GM23248 (cell line): ENCODE measurements at places on chromosomes 6 and 20.

DNA sequence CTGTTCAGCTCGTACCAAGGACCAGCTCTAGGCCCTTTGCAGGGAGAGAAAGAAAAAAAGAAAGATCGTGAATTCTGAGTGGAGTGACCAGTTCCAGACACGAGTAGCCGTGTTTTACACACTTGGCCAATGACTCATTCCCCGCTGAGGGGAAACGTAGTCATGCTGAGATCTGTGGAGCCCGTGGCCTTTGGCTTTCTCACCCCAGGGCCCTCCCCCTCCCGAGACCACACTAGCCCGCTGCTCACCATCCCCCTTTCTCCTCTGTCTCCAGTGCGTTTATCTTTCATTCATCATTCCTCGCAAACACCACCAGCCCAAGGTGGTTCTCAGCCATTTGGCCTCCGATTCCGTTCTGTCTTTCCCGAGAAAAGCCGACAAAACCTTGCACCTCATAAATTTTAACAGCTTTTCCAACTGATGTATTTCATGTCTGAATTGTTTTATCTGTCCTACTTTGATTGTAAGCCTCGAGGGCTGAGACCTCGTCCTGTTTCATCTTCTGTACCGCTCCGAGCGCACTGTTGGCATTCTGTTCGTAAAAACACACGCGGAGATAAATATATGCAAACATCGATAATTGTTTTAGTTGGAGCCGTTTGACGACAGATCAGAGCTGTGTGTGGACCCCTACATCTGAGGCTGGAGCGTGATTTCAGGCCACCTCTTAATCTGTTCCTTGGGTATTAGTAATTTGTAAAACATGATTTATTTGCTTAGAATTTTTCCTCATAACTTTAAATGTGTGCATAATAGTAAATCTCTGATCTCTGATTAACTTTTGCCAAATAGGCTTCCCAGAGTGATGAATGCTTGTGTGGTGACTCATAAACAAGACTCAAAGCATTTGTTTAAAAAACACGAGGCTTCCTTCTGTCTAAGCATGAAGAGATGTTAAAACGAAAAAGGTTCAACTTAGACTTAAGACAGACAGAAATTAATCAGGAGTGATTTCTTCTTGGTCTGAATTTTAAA is 336.6 kb downstream of the CDH4 start:
- peak; percentile 74 for DNase-seq

- DNase-seq: no peak
These were observed 54.3 kb upstream of the GPR31 start for GRCh38 chr6:167211881-167212712.

DNA sequence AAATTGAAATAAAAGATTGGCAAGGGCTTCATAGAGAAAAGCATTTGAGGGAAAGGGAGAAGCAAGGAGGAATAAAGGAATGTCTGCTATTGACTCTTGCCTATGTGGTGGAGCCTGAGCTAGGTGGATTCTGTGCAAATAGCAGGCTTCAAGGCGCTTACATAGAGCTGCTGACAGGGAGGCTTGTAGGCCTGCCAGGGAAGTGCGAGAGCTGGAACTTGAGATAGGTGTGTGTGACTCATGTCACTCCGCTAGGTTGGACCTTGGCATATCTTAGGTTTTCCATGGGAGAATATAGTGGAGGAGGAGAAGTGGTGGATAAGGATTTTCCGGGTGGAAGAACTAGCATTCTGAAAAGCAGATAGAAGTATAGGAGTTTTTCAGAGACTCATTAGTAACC is 14.0 kb downstream of the SNRNP48 start:
- DNase-seq: no peak

- no peak for DNase-seq
These were observed 71.9 kb downstream of the PTPN1 start for GRCh38 chr20:50582092-50582491.

DNA sequence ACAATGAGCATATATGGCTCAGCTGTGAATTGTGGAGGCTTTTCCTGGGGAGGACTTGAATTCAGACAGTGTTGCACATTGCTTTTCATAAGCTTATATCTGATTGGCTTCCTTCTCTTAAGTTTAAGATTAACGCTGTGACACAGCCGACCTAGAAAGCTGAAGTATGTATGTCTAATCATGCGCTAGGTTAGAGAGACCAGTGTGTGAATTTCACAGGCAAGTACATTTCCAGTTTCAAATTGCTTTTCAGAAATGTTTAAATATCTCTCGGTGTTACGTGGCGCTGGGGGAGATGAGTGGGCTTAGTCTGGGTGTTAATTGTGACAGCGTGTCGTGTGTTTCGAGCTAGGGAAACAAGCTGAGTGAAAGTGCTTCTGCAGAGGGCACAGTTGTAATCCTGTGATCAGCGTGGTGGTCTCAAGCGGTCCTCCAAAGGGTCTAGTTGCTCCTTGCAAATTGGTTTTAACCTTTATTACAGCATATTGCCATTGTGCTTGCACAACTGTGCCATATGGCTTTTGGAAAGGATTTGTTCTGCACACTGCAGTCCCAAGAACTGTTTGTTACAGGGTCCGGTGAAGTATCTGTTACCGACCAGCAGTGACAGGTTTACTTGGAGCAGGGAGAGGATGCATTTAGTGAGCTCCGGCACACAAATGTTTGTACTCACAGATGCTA is 166.6 kb downstream of the SASH1 start:
- peak; percentile 77 for DNase-seq

DNA sequence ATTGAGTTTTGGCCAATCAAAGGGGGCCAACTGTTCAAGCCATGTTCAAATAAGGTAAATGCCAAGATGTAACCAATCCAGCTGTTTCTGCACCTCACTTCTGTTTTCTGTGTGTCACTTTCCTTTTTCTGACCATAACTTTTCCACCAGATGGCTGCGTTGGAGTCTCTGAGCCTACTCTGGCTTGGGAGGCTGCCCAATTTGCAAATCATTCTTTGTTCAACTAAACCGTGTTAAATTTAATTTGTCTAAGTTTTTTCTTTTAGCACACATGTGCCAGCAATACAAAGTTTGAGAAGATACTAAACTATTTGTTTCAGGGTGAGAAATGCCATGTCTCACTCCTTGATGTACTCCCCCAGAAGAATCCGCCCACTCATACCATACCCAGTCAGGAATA is 52.1 kb downstream of the IYD start:
- DNase-seq: no peak
